ENCODE measurements at places on chromosomes 1 and 21.

GRCh38 chr1:234218078-234218477 lies 155.2 kb upstream of the COA6 start:
- no peak for DNase-seq

DNA sequence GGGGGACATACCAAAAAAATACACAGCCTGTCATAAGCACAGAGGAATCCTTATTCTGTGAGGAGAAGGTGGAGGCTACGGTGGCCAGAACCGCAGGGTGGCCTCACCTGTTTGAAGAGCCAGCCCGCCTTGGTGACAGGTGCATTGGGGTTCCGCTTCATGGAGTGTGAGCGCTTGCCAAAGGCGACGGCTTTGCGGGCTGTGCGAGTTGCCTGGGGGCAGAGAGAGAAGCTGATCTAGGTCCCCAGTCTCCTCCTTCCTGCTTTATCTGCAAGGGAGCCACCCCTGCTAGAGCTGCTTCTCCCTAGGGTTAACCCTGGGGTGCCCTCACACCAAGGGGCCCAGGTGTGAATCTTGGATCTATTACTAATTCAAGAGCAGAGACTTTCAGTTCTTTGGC lies 54.3 kb upstream of the GOLT1A start:
- no peak for DNase-seq

DNA sequence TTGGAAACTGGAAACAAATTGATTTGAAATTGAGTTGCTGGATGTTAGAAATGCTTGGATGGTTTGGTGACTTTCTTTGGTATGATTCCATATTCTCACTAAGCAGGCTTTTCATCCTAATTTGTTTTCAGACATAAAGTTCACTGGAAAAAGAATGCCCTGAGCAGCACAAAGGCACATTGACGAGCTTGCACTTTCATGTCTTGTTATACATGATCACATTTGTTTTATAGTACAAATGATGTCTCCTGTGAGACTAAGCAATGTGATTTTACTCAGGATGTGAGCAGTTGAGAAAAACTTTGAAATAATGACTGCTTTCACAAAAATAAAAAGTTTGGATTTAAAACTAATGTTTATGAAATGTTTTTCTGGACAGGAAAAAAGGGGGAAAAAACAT lies 63.6 kb downstream of the KCNT2 start:
- DNase-seq: no peak

DNA sequence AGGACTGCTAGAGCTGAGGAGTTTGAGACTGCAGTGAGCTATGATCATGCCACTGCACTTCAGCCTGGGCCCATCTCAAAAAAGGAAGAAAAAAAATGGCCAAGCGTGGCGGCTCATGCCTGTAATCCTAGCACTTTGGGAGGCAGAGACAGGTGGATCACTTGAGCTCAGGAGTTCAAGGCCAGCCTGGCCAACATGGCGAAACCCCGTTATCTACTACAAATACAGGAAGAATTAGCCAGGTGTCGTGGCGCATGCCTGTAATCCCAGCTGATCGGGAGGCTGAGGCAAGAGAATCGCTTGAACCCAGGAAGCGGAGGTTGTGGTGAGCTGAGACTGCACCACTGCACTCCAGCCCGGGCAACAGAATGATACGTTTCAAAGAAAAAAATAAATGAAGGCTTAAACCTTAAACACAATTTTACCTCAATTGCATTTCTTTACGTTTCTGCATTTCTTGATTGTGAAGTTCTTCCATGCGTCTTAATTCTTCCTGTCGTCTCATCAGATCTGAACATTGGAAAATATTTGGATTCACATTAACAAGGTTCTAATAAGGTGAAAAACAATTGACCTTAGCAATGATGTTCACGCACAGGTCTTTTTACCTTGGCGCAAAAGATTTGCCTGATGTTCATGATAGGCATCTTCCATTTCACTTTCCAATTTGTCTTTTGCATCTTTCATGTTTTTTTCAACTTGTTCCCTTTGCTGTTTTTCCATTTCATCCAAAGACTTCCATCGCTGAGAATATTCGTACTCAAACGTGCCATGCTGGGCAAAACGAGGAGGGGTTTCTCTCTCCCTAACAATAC lies 4.2 kb downstream of the SFPQ start:
- no peak for DNase-seq

- peak; percentile 71 for DNase-seq
Observed at GRCh38 chr1:179229214-179230140, at the start of gene ABL2. TSS of gene ABL2 (minus strand) at chr1:179229677. CDS start at chr1:179229397, 280 bp downstream.

DNA sequence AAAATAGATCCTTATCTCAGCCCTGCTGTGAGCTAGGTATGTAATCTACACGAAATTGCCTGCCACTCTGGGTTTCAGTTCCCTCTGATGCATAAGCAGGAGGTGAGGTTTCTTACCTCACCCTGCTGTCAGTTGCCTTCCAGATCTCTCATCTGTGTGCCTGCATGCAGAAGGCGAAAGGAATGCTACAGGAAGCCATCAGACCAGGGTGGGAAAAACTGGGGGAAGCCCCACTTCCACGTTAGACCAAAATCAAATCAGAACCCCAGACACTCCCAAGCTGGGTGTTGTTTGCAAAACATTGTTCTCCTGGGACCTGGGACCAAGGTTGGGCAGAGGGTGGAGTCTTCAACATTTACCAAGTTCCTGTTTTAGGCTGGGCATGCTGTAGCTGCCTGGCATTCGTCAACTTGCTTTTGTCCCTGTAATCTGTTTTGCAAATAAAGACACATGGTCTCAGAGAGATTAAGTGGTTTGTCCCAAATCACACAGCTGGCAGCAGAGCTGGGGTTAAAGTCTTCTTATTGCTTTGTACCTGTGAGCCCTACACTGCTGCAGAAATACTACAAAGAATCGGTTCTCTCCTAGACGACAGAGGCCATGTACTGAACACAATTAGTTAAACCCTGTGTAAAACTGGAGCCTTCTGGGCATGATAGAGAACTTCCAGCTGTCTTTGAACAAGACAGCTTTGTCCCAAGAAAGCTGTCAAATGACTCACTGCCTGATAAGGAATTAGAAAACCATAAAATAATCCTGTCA lies 389.7 kb upstream of the RUNX1 start:
- DNase-seq: peak; percentile 1

DNA sequence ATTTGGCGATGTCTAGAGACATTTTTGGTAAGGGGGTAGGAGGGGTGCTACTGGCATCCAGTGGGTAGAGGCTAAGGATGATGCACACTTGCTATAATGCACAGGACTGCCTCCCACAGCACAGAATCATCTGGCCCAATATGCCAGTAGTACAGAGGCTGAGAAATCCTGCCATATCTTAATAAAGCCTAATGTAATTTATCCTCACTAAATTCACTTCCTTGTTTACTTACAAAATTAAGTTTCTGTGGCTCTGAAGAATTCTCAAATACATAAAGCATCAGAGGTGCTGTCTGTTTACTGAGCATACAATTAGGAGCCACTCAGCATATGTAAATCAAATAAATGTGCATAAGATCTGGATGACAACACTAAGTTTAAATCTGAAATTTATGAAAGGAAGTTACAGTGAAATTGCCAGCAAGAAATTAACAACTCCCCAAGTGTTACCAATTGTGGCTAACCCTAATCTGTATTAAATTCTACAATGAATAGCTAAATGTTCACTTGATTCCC lies 26.5 kb downstream of the NGF start:
- no peak for DNase-seq

DNA sequence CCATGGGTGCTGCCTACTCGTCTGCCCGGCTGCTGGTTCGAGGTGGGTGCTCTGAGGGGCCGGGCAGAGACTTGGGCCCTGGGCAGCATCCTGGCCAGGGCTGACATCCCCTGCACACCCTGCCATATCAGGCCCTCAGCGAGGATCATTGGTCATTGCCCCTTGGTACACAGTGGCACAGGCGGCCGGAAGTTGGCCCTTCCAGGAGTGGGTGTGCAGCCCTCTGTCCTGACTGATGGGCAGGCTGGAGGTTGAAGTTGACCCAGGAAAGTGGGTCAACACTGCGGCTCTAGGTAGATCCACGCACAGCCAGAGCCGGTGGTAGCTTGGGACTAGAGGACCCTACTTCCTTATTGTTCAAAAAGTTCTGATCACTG lies 72.9 kb downstream of the TRIM11 start:
- no peak for DNase-seq

- DNase-seq: no peak
Observed at GRCh38 chr1:189027512-189027911, 1450.2 kb downstream of the BRINP3 start.

- DNase-seq: peak; percentile 8
Observed at GRCh38 chr1:66446261-66447001, 87.5 kb upstream of the SGIP1 start.
